ENCODE measurements at places on chromosomes 13 and 19.

- no peak for DNase-seq
Measured at GRCh38 chr13:98083936-98084335, 59.0 kb upstream of the FARP1 start.

DNA sequence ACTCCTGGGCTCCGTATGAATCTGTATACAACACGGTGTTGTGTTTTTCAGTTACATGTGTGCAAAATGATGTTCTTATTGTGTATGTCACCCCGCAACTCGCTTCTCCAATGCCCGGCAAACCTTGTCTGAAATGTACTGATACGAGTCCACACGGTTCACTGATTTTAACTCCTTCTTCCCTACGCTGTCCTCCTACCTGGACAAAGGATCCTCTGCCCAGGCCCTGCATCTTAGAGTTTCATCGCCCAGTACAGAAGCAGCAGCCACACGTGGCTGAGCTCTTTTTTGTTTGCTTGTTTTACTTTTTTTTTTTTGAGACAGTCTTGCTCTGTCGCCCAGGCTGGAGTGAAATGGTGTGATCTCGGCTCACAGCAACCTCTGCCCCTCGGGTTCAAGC, 28.9 kb downstream of the ZFR2 start:
- DNase-seq: no peak

DNA sequence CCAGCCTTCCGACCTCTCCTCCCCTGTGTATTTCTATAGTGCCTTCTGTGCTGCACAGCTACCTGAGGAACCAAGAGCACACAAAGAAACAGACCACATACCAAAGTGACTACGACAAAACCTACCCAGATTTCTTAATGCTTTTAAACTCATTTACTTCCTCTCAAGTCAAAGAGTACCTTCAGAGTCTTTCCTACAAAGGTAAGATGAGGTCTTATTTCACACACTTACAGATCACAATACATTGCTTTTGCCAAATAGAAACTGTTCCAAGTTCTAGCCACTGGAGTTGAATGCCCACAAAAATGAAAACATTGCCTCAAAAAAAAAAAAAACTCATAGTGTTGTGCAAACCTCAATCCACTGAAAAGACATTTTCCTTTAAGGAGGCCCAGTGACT, 36.4 kb downstream of the TEX26 start:
- DNase-seq: no peak

DNA sequence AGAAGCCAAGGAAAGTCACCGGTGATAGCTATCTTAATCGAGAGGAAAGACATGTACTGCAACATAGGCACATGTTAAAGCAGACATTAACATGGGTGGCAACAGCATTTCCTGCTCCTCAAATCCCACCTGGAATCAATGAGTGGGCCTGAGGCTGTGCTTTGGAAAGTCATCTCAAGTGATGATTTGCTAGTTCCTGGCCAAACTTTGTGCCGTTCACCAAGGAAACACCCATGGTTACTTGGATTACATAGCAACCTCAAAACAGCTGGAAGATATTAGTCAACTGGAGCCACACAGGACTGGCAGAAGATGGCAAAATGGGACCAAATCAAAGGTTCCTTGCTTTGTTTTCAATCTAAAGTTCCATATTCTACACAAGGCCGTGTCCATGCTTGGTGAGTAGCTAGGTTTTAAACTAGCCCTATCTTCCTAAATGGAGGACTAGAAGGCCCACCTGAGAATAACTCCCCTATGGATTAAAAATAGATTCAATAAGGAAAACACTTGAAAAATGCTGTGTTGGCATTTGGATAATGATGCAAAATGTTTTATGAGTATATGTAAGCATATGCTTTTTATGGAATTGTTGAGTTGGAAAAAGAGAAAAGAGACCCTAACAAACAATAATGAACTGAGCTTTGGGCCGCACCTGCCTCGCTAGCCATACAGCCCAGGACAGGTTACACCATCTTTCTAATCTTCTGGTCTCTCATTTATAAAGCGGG, 144.5 kb downstream of the RGCC start:
- no peak for DNase-seq

DNA sequence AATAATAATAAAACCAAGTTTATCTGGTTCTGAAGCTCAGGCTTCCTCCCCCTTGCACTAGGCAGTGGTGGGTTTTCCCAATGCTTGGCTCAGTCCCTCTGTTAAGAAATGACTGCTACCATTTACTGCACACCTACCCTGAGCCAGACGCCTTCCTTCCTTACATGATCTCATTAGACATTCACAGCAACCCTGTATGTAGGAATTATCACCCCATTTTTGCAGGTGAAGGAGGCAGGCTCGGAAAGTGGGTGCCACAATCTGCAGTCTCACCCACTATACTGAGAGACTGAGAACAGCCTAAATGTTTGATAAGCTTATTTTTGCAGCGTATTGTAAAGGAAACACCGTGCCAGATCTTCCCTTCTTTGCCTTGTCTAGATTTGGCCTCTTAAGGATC, 18.3 kb upstream of the CACNG8 start:
- no peak for DNase-seq

GRCh38 chr13:112184261-112184660, 117.3 kb downstream of the SOX1 start:
- DNase-seq: no peak

GRCh38 chr19:45657520-45658167, 10.4 kb upstream of the GIPR start:
- no peak for DNase-seq

GRCh38 chr19:40763526-40763925, 11.8 kb upstream of the MIA start:
- no peak for DNase-seq

DNA sequence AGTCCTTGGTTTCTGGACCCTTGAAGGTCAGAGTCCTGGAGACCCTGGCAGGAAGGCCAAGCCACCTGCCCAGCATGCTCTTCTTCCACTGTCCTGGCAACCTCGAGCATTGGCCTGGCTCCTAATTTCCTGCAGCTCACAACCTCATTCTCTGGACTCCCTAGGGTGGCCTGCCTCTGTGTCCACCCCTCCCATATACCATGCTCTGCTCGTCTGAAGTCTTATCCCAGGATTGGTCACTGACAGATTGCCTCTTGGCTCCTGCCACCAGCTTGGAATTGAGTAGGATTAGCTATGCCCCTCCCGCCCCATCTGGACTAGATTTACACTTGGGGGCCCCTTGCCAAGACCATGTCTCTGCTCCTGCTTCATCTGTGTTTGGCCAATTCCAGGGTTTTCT, 17.1 kb upstream of the WASF3 start:
- DNase-seq: no peak

- DNase-seq: no peak
Measured at GRCh38 chr19:2249010-2249866, at the start of gene AMH. Gene AMH (plus strand): TSS chr19:2249323. CDS start chr19:2249333, 10 bp downstream.

DNA sequence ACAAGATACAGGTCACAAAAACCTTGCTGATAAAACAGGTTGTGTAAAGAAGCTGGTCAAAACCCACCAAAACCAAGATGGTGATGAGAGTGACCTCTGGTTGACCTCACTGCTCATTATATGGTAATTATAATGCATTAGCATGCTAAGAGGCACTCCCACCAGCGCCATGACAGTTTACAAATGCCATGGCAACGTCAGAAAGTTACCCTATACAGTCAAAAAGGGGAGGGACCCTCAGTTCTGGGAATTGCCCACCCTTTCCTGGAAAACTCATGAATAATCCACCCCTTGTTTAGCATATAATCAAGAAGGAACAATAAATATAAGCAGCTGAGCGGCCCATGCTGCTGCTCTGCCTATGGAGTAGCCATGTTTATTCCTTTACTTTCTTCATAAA, 434.1 kb downstream of the ZNF536 start:
- no peak for DNase-seq

DNA sequence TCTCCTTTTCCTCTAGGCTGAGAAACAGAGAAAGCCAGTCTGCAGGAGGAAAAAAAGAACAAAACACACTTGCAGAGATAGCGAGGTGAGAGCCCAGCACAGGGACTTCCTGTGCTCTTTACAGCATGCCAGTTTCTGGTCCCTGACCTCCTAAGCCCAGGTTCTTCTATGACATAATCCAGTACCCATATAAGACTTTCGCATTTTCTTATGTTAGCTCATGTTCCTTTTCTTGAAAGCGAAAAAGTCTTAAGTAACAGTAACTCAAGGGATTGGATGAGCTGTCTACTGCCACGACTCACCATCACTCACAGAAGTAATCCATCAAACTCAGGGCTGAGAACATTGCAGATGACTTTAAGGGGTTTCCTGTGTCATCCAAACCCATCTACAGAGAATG, 17.4 kb downstream of the CCDC70 start:
- no peak for DNase-seq

GRCh38 chr13:40351537-40352379, 314.7 kb downstream of the FOXO1 start:
- no peak for DNase-seq

GRCh38 chr19:22783651-22784410, at the start of gene ZNF99:
Gene ZNF99 (minus strand): TSS chr19:22784151. CDS start chr19:22784016, 135 bp downstream.
- DNase-seq: no peak

DNA sequence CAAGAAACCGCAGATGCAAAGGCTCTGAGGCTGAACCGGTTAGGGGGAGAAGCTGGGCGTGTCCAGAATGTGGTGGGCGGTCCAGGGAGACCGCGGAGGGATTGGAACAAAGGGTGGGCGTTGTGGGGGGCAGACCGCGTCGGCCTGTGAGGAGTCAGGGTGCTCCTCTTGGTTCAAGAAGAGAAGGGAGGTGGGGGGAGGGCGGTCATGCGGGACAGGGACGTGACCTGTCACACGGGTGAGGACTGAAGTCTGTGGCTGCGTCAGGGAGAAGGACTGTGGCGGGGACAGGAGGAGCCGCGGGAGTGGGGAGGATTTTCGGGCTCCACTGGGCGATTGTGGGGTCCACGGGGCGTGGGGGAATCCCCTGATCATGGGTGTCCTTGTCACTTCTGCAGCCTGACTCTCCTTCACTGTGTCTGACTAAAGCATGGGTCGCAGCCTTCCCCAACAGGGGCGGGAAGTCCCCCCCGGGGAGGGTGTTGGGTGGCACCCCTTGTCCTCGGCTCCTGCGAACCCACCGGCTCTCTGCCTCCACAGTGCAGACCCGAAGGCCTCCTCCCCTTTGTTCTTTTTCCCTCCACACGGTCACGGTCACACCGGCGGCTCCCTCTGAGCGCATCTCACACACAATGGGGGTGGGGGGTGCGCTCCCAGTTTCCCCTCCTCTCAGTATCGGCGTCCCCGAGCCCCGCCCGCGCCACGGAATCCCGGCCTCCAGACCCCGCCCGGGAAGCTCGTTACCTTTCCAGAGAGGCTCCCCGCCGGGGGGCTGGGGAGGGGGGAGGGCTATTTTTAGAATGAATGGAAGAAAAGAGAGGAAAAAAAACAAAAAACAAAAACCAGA, 16.4 kb upstream of the KCNN1 start:
- DNase-seq: peak; percentile 44

GRCh38 chr13:74883834-74884233, 598.1 kb downstream of the TBC1D4 start:
- DNase-seq: no peak

GRCh38 chr13:113489549-113490495, 689 bp downstream of the DCUN1D2 start:
- DNase-seq: no peak

- no peak for DNase-seq
Measured at GRCh38 chr19:33054623-33055022, 10.1 kb downstream of the RHPN2 start.

DNA sequence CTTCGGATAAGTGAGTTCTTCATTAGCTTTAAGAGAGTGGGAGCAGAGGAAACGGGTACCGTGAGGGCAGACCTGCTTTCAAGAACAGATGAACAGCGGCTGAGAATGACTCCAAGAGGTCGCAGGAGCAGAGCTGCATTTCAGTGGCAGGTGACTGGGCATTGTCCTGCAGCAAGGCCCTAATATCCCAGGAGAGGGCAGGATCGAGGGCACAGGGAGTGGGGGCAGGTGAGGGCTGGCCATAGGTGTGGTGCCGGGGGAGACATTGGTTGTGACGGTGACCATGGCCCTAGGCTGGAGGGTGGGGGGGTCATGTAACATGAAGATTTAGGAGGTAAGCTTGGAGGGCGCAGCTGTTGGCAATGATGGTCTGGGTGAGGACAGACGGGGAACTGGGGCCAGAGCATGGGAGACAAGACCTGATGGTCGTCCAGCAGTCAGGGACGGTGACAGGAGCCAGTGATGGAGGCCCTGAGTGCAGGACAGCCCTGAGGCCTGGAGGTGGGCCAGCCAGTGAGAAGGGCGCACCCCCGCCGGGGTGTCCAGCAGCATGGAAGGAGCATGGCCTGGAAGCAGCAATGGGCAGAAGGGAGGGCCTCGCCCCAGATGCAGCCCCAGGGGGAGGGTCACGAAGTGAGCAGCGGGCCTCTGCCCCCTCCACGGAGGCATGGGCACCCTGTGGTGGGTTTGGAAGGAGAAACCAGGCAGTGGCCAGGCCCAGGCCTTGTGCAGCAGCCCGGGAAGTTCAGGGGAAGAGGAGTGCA, 29.2 kb upstream of the LAMP1 start:
- DNase-seq: no peak

DNA sequence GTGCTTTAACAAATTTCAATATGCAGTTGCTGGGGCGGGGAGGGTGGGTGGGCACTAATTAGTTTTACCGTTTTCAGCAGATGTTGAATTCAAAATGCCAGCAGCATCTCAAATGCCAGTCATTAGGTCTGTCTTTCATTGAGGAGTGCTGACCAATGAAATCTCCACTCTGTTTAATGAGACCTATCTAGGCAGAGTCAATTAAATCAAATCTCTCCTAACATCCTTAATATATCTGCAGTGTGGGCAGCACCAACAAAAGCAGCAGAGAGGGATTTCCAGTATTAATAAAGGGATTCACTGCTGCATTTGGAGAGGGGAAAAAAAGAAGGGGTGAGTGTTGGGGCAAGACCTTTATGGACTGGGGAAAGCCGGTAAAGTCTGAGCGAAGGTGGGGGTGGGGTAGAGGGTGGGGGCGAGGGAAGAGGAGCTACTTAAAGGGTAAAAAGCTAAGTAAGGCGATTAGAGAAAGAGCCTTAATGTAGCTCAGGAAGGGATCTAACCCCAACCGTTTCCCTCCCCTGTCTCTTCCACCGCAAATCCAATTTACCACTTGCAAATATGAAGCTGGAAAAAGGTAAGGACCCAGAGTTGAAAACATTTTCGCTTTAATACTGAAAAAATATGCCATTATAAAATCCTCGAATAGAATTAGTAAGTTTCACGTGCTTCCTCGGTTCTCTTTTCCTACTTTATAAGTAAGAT, 4.5 kb downstream of the SLITRK1 start:
- DNase-seq: no peak

- no peak for DNase-seq
Measured at GRCh38 chr13:97935071-97935470, 18.4 kb upstream of the IPO5 start.

All from effector CD8-positive, alpha-beta T cell (primary cell).